ENCODE measurements at places on chromosomes 3 and 15. TPM values are rescaled to one million over a fixed set of nuclear protein-coding genes. Genes with fewer than 3 reads are reported as not detected.

The VGLL3 gene
- 14.3 TPM for total RNA-seq

DNA sequence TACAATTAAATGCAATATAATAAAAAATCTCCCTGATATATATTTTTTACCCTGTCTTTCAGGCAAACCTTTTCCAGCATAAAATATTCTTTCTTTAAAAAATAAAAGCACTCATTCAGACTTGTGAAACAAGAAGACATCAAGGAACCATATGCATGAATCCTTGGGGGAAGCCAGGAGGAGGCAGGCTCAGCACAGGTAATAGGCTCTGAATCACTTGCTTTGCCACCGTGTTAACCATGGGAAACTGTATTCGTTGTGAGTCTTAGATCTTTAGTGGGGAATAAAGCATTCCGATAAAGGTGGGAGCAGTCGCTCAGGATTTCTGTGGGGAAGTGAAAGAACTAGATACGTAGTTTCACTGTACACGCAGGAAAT is 42.4 kb downstream of the FBN1 start:
- no peak for DNase-seq

DNA sequence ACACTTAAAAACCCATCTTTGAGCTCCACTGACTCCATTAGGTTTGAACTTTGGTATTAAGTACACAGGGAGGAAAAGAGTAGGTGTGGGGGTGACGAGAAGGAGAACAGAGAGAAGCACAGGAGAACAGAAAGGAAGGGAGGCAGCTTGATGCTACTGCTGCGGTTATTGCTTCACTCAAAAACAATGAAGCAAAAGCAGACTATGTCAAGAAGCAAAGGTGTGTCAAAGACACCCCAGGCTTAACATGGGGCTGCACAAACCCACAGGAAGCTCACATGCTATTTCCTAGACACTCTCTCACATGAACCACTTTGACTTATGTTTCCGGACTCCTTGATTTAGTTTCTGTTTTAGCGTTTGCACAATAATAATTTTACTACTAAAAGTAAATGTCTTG is 961.0 kb upstream of the CFAP20DC start:
- no peak for DNase-seq

The DPPA2 gene
- total RNA-seq: 10.2 TPM

- no peak for DNase-seq
These were observed 250.8 kb upstream of the THBS1 start for GRCh38 chr15:39330061-39330460.

GRCh38 chr15:60590935-60591495 is 112.1 kb upstream of the ICE2 start:
- peak; percentile 66 for DNase-seq

DNA sequence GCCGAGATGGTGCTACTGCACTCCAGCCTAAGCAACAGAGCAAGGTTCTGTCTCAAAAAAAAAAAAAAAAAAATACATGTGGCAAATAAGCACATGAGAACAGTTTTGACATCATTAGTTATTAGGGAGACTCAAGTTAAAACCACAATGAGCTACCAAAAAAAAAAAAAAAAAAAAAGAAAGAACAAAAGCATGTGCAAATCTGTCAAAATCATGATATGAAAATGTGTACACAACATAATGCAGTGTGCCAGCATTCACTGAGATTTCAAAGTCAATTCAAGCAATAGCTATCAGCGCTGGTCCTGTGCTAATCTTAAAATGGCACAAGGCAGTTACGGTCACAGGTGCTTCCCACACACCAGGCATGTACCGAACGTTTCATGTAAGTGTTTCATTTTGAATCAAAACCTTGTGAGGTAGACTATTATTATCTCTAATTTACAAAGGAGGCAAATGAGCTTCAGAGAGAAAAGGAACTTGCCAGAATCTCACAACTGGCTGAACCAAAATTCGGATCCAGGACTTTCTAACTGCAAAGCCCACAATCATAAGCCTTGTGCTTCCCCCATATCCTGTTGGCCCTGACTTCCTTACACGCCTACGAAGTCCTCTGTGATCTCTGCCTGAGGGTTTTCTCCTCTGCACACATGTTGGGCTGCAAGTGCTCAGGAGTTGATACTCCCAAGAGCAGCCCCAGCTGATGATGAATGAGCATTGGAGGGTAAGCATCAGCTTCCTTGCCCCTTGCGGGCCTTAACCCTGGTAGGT is 200.1 kb upstream of the PROK2 start:
- no peak for DNase-seq

DNA sequence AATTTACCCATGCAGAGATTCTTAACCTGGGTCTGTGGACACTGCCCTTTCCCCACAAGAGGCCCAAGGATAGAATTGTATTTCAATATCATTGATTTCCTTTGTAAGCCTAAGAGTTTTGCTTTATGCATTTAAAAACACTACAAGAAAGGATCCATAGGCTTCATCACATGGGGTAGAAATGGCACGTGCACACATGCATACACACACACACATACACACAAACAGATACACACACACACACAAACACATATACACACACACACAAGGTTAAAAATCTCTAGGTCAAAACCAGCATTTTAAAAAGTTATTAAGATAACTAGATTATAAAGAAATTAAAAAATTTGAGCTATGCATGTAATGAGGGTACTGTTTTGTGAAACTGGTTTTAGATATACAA is 35.5 kb upstream of the CD47 start:
- DNase-seq: no peak

Measured in testis (tissue), 5 donors.